ENCODE measurements at places on chromosomes 2 and 18.
A peak's percentile ranks its signal among the peaks of the same experiment; 100 is the strongest.

DNA sequence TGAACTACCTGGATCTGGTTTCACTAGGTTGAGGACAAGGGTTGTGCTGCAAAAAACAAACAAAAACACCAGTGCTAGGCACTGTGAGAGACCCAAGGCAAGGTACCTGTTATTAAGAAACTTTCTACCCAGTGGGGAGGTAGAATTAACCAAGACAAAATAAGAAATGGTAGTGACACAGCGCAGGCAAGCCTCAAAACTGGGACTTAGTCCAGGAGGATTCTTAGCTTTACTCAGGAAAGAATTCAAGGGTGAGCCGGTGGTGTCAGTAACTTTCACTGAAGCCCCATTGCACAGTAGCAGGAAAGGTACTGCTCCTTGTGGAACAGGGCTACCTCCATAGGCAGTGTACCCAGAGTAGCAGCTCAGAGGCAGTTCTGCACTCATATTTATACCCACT lies 131.6 kb downstream of the SCG2 start:
- DNase-seq, result no peak

DNA sequence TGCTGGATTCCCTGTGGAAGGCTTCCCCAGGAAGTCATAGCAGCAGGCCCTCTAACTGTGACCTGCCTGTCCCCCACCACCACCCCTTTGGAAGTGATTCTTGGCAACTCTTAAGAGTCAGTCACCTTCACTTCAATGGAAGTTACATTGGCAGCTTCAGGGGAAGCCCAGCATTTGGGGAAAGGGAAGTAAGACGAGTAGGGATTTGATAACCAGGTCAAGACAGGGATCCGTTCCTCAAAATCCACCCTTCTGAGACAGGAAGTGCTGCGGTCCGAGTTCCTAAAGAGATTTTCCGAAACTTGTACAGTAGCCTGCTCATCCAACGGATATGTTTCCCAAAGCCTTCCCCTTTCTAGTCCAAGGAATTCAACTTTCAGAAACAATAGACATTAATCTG lies 54.2 kb downstream of the MRPL35 start:
- DNase-seq, result no peak

GRCh38 chr2:211755187-211755586 lies 783.4 kb downstream of the ERBB4 start:
- no peak for DNase-seq

GRCh38 chr18:60754413-60755009 lies 381.9 kb upstream of the MC4R start:
- DNase-seq, result no peak

GRCh38 chr18:13566941-13567746 lies 159.2 kb downstream of the FAM210A start:
- no peak for DNase-seq

- no peak for DNase-seq
Measured at GRCh38 chr2:34784701-34785100, 1185.6 kb upstream of the FAM98A start.

- no peak for DNase-seq
Measured at GRCh38 chr2:20419007-20419576, 27.8 kb upstream of the RHOB start.

GRCh38 chr2:234046521-234046920 lies 4.0 kb upstream of the SPP2 start:
- DNase-seq, result no peak

GRCh38 chr2:144374163-144374661 lies 145.7 kb downstream of the ZEB2 start:
- DNase-seq, result no peak

DNA sequence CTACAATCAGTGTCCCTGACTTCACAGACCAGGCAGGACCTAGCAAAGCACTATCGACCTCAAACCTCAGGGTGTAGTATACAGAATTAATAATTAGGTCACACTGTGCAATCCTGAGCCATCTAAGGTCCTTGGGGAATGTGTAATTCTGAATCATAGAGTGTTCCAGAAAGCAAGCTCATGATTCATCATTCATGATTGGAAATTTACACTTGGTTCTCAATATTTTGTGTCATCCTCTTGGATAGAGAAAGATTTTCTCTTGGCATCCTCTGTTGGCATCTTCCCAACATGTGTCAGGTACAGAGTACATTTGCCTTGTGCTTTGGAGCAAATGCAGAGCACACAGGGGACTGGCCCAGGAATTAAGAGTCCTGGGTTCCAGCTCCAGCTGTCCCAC lies 245.0 kb upstream of the NT5C1B start:
- DNase-seq, result no peak

- DNase-seq, result no peak
Measured at GRCh38 chr2:26324903-26325302, 21.0 kb upstream of the SELENOI start.

DNA sequence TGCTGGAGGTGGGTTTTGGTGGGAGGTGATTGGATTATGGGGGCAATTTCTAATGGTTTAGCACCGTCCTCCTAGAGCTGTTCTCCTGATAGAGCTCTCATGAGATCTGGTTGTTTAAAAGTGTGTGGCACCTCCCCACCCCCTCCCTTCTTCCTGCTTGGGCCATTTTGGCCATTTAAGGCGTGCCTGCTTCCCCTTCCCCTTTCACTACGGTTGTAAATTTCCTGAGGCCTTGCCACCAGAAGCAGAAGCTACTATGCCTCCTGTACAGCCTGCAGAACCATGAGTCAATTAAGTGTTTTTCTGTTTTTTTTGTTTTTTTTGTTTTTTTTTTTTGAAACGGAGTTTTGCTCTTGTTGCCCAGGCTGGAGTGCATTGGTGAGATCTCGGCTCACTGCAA lies 335.7 kb upstream of the HS6ST1 start:
- peak; percentile 27 for DNase-seq

GRCh38 chr18:32802591-32803451 lies 30.0 kb upstream of the KLHL14 start:
- DNase-seq, result no peak

GRCh38 chr2:226338825-226339224 lies 460.8 kb downstream of the IRS1 start:
- DNase-seq, result no peak

DNA sequence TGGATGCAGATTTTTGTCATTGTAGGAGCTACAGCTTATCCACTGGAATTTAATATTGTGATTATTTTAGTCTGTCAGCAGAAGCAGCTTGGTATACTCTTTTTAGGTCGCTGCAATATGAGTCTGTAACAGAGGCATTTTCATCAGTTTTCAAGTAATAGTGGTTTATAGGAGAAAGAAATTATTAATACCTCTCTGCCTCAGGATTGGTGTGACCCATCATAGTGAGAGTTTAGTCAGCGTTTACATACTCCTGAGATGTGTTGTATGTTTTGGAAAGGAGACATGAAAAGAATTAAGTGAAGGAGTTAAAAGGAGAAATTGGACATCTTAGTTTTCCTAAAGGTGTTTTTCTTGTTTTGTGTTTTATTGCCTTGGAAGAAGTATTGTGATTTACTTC lies 189.8 kb downstream of the GULP1 start:
- DNase-seq, result no peak

DNA sequence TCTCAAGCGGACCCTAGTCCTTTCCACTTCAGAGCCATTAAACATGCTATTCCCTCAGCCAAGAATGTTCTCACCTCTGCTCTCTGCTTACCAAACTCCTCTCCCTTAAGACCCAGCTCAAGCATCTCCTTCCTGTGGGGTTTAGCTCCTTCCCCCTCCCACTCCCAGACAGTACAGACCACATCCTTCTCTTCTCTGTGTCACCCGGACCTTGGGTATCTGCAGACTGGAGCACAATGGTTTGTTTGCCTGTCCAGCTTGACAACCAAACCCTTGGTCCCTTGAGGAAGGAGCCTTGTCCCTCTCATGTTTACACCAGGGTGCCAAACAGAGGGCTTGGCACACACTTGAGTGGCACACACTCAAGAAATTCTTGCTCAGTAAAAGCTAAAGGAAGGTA lies 4.1 kb upstream of the CD8A start:
- DNase-seq, result peak; percentile 48

DNA sequence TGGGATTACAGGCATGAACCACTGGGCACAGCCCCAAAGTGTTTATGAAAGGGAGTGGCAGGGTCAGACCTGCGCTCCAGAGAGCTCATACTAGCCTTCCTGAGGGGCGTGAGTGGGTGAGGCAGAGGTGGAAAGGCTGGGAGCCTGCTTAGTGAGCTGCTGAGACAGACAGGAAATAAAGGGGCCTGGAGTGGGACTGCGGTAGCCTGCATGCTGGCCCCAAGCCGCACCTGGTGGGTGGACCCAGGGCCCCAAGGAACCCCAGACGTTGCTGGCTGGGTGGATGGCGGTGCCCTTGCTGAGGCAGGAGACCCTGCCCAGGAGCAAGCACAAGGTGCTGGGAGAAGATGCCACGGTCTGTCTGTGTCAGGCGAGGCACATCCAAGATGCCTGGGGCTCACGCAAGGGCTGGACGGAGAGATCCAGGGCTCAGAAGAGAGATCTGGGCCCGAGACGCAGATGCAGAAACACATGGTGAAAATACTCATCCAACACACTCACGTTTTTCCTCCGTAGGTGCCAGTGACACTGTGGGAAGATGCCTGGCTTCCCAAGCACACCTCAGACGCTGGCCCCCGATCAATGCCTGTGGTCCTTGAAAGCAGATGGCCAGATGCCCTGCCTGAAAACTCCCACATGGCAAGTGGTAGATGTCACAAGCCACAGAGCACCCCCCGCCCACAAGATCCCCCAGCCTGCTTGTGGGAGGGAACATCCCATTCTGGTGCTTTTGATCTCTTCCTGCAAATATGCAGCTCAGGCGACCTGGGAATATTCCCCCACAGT lies 151.1 kb downstream of the GLI2 start:
- no peak for DNase-seq

- no peak for DNase-seq
Measured at GRCh38 chr2:151845481-151845880, 17.3 kb upstream of the ARL5A start.

DNA sequence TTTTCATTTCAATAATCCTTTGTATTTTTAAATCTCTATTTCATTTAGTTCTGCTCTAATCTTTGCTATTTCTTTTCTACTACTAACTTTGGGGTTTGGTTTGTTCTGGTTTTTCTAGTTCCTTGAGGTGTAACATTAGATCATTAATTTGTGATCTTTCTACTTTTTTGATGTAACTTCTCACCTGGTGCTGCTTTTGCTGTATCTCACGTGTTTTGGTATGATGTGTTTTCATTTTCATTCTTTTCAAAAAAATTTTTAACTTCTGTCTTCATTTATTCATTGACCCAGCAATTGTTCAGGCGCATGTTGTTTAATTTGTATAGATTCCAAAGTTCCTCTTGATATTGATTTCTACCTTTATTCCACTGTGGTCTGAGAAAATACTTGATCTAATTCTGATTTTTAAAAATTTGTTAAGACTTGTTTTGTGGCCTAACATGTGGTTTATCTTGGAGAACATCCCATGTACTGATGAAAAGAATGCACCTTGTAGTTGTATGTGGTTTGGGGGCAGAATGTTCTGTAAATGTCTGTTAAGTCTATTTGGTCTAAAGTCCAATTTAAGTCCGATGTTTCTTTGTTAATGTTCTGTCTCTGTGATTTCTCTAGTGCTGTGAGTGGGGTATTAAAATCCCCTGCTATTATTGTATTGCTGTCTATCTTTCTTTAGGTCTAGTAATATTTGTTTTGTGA lies 17.3 kb upstream of the MALT1 start:
- no peak for DNase-seq

GRCh38 chr18:47150824-47151366 lies 595 bp upstream of the HDHD2 start:
- no peak for DNase-seq

GRCh38 chr2:71528749-71529148 lies 75.4 kb downstream of the DYSF start:
- DNase-seq, result no peak

DNA sequence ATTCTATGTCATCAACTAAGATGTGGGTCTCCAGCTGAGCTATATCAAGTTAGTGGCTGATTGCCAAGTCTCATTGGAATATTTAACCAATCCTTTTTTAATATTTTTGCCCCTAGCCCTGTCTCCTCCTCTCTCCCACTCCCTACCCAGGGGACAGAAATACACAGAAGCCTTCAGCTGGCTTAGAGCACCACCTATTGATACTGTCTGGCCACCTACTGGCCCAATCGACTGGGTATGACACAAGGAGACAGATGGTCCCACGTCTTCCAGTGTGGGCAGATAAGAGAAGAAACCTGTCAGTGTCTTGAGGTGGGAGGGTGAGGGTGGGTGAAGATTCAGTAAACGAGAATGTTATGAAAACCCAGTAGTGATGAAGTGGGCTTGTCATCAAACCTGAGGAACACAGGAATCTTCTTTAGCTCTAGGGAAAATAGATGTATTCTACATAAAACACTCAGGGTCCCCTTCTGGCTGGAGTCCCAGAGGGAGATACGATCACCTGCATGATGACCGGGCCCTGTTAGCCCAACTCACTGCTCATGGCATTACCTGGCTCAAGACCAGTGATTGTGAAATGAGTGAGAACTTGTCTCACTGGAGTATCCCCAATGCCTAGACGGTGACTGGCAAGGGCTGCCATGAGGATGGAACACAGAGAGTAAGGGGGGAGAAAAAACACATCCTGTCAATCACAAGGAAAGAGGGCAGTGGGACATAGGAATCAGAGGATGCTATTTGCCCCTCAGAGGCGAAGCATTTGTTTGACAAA lies 26.7 kb downstream of the POLR1A start:
- peak; percentile 46 for DNase-seq

GRCh38 chr2:27582129-27582694 lies 630 bp upstream of the ZNF512 start:
- no peak for DNase-seq

- no peak for DNase-seq
Measured at GRCh38 chr2:159793326-159793725, 4.7 kb downstream of the CD302 start.

DNA sequence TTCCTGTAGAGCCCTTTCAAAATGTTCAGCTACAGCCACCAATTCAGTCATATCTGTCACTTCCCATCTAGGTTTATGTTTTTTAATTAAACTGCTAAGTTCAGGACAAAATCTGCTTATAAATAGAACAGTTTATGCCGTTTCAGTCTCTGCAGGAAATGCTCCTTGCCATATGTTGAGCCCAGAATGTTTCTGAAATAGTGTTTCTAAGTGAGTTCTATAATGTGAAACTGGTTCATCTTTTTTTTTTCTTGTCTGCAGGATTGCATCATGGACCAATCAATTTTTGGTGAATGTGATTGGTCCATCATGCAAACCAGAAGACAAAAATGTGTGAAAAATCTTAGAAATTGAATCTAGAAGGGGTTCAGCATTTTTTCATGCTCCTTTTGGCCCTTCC lies 30.2 kb upstream of the RHOB start:
- no peak for DNase-seq

DNA sequence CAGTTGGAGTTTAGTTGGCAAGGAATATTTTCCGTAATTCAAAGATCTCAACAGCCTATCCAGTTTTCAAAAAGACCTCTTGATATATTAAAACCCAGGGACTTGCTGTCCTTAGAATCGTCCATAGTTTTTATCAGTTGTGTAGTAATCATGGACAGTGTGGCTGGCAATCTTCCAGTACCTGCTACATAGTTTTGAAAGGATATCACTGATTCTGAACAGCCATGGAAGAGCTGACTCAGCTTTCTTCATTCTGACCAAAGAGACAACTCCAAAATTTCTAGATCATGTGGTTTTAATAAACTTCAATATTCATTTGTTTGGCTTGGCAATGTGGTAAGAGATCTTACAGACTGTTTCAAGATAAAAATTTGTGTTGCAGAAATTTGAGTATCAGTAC lies 616.7 kb downstream of the TDRD15 start:
- no peak for DNase-seq

GRCh38 chr2:25294573-25295462 lies 46.9 kb downstream of the DNMT3A start:
- DNase-seq, result peak; percentile 76

GRCh38 chr2:179129574-179130238 lies 79.8 kb upstream of the CCDC141 start:
- peak; percentile 33 for DNase-seq

Measured in CD4-positive, alpha-beta T cell treated with Interleukin-4 for 4 hours (primary cell).